ENCODE measurements at places on chromosomes 3 and 15. TPM values are rescaled to one million over a fixed set of nuclear protein-coding genes. Genes with fewer than 3 reads are reported as not detected.

NR1I2 gene
- 0.62 TPM for total RNA-seq

UBA7 gene
- total RNA-seq = 2.2 TPM

DNA sequence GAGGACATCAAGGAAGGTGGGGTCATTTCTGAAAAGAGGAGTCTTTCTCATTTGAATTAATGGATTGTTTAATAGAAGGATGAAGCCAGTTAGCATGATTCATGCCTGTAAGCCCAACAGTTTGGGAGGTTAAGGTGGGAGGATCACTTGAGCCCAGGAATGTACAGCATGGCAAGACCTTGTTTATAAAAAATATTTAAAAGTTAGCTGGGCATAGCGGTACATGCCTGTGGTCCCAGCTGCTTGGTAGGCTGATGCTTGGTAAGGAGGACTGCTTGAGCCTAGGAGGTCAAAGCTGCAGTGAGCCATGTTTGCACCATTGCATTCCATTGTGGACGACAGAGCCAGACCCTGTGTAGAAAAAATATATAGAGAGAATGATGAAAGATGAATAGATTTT lies 165.5 kb downstream of the ALCAM start:
- H3K27me3 ChIP-seq = no peaks in the 10 kb centered on the region
- DNase-seq = no peak
- no peak overlapping the region for H3K4me3 ChIP-seq
- peaks cover 4% of the 10 kb centered on the region for H3K36me3 ChIP-seq
- H3K4me1 ChIP-seq = no peaks in the 10 kb centered on the region
- H3K27ac ChIP-seq = no peak overlapping the region

DNA sequence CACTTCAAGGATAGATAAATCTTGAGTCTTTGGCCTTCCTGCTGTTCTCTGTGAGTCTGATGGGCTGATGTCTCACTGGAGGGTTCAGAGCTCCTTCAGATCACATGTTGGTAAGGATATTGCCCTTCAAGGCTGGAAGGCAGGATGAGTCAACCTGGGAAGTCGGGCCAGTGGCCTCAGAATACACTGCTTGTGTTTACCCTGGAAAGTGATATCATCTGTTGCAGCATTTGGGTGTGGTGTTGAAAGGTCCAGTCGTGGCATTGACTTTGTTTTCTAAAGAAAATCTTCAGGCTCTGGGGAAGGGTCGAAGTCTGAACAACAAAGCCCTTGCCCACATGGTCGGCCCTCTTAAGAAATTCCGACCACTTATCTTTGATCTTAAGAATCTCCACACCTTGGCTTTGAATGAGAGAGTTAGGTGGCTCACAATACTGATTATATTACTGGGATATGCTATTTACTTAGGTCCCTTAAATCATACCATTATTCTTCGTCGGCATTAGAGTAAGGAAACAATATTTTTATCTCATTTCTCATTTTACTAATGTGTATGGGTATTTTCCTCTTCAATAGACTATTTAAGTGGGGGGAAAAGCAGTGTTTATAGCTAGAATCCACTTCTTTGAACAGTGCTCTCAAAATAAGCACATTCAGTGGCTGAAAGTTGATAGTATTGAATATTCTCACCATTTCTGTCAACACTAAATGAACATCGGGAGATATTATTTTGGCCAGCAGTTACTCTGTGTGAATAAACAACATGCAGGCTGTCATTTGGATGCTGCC lies 303.9 kb upstream of the RASGRP1 start:
- H3K27me3 ChIP-seq = peaks cover 21% of the 10 kb centered on the region
- no peak overlapping the region for H3K27ac ChIP-seq
- H3K4me1 ChIP-seq = peaks cover 11% of the 10 kb centered on the region
- DNase-seq = no peak

- no peak overlapping the region for H3K27ac ChIP-seq
- H3K4me1 ChIP-seq = no peaks in the 10 kb centered on the region
- H3K36me3 ChIP-seq = peaks cover 1% of the 10 kb centered on the region
These were observed 609.0 kb downstream of the ZNF385D start for GRCh38 chr3:21142031-21142430.

DNA sequence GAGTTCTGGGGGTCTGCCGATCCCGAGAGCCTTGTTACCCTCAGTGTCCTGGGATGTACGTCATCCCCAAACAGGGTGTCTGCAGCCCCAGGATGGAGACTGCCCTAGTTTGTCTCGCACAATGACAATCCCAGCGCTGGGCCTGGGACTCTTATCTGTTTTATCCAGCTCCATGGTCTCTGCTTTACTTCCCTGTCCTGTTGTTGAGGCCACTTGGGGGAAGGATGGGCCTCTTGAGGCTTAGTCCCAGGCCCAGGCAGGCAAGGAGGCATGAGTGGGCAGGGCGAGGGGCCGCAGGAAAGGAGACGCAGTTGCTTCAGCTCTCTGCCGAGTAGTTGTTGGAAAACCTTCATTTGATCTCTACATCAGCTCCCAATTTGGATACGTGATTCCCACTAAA lies 17.4 kb downstream of the SMAD6 start:
- DNase-seq = no peak
- peaks cover 23% of the 10 kb centered on the region for H3K36me3 ChIP-seq
- peaks cover 19% of the 10 kb centered on the region for H3K4me1 ChIP-seq
- H3K27me3 ChIP-seq = no peaks in the 10 kb centered on the region
- no peak overlapping the region for H3K4me3 ChIP-seq

All from progenitor cell of endocrine pancreas (in vitro differentiated cells).